HepG2 (cell line): ENCODE measurements at places on chromosomes 6 and 20.
A peak's percentile ranks its signal among the peaks of the same experiment; 100 is the strongest.

- no peak for DNase-seq
Observed at GRCh38 chr6:150204705-150205472, 62.0 kb downstream of the PPP1R14C start.

DNA sequence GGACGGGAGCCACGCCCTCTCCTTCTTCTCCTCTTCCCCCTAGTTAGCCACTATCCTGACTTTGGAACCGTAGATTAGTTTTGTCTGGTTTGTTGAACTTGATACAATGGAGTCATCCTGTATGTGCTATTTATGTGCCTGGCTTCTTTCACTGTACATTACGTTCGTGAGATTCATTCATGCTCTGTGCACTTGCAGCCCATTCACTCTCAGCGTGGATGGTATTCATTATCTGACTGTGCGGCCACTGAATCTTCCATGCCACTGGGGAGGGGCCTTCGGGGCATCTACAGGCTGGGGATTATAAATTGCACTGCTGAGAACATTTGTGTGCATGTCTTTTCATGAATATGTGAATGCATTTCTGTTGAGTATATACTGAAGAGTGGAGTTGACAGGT, 262.5 kb downstream of the CDH26 start:
- no peak for DNase-seq

GRCh38 chr6:89251170-89251569, 34.0 kb upstream of the GABRR1 start:
- DNase-seq = no peak

DNA sequence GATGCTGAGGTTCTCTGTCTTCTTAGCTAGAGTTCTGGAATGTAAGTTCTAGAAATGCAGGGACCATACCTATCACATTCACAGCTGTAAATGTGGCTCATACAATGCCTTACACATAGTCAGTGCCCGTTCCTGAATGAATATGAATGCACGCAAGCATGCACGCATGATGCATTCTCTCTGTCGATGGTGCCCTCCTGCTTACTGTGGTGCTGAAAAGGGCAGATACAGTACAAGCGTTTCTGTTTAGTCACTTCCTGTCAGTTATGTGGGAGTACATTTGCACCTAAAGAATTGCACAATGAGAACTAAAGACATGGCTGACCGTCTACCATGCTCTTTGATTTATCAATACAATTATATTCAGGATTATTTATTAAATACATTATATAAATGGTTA, 152.2 kb upstream of the SOX4 start:
- no peak for DNase-seq

GRCh38 chr6:142381845-142382378, 80.1 kb downstream of the ADGRG6 start:
- no peak for DNase-seq

DNA sequence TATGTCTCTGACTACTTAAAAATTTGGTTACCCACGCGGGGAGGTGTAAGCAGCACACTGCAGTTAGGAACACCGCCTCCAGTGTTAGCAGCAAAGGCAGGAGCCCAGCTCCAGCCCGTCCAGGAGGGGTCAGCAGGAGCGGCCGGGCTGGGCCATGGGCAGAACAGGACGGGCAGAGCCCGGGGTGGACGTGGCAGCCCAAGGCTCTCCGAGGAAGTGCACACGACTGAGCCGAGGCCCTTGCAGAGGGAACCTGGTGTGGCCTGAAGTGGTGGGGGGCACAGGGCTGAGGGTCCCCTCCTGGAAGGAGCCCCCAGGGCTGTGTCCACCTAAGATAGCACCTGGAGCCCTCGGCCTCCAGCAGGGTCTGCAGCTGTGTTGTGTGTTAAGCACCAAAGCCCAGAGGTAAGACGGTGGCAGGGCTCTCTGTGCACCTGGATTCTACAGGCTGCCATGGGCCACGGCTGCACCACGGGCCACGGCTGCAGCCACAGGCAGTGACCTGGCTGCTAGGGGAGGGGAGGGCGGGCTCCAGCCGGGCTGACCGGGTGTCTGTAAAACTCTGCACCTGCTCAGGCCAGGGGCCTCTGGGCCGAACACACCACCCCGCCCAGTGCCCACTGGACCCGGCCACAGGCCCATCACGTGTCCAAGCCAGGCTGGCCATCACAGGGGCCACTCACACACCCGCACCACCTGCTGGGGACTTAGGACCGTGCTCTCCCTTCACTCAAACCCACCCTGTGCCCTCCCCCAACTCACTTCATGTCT, 6.6 kb downstream of the SLC2A4RG start:
- no peak for DNase-seq

GRCh38 chr20:42319252-42320013, 701.3 kb upstream of the CHD6 start:
- no peak for DNase-seq

- DNase-seq = no peak
Observed at GRCh38 chr6:12164508-12164770, 125.7 kb upstream of the EDN1 start.

- no peak for DNase-seq
Observed at GRCh38 chr6:128925765-128926164, 42.8 kb downstream of the LAMA2 start.

- peak; percentile 68 for DNase-seq
Observed at GRCh38 chr6:44133003-44133931, 5.9 kb downstream of the TMEM63B start.

- no peak for DNase-seq
Observed at GRCh38 chr20:54665812-54666211, 190.4 kb downstream of the DOK5 start.

- DNase-seq = no peak
Observed at GRCh38 chr6:12656906-12657305, 59.7 kb upstream of the PHACTR1 start.

DNA sequence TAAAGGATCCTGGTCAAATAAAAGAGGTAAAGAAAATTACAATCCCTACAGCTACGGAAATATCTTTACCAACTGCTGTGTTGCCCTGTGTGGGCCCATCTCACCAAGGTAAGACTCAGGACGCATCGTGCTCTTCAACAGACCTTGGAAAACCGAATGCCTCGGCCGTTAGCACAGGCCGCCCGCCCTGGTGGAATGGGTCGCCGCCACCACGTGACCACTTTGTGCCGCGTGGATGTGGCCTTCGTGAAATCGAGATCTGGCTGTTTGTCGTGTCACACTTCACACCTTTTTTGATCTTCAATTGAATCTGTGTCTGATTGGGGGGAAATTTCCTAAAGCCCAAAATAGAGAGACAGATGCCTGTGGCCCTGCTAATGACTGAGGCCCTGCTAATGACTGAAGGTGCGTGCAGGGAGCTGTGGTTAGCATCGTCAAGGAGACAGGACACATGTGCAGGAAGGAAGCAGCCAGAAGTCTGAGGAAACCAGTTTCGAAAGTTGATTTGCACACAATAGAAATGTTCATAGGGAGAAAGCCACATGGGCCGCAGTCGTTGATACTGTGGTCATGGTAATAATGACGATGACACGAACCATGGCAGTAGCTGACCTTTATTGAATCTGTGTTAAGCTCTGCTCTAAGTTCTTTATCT, 175.7 kb upstream of the SNX9 start:
- DNase-seq = no peak

DNA sequence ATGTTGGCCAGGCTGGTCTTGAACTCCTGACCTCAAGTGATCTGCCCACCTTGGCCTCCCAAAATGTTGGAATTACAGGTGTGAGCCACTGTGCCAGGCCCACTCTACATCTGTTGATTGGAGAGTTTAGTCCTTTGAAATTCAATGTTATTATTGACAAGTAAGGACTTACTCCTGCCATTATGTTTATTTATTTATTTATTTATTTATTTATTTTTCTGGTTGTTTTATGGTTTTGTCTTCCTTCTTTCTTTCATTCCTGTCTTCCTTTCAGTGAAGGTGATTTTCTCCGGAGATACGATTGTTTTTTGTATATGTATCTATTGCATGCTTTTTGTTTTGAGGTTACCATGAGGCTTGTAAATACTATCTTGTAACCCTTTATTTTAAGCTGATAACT, 602.6 kb downstream of the EPM2A start:
- DNase-seq = no peak

DNA sequence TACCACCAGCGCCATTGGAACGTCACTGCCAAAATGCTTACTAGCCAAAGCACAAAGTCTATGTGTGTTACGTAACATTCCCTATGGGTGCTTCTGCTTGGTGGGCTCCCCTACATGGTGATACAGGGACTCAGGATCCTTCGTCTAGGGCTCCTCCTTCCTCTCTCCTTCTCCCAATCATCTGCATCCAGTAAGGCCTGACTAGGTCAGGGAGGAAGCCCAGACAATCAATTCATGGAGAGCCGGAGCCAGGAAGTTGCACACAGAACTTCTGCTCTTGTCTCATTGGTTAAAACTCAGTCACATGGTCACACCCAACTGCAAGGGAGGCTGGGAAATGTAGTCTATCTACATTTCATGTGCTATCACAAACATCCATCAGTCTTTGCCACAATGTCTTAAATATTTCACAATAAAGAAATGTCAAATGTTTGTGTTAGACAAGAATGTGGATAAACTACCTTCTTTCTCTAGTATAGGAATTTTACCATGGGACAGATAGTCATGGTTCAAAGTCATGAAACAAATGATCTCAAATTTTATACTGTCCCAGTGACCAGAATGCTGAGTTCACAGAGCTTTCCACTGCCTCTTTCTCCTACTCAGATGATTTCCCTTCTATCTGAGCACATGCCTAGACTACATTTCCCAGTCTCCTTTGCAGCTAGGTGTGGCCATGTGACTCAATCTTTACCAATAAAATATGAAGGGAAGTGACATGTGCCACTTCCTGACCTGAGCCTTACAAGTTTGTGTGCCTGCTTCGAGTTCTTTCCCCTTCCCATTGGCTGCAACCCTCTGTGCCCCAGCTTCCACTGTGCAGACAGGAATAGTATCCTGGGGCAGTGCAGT, 9.3 kb upstream of the KCNK15 start:
- peak; percentile 96 for DNase-seq

DNA sequence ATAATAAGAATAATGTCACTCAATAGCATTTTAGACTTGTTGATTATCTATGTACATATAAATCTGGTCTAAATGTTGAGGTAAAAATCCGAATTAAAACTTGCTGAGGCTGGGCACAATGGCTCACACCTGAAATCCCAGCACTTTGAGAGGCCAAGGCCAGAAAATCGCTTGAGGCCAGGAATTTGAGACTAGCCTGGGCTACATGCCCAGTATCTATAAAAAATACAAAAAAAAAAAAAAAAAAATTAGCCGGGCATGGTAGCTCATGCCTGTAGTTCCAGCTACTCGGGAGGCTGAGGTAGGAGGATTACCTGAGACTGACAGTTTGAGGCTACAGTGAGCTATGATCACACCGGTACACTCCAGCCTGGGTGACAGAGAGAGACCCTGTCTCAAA, 34.2 kb upstream of the SUPT3H start:
- DNase-seq = no peak

GRCh38 chr20:35316086-35316485, 23.9 kb upstream of the FAM83C start:
- DNase-seq = no peak

DNA sequence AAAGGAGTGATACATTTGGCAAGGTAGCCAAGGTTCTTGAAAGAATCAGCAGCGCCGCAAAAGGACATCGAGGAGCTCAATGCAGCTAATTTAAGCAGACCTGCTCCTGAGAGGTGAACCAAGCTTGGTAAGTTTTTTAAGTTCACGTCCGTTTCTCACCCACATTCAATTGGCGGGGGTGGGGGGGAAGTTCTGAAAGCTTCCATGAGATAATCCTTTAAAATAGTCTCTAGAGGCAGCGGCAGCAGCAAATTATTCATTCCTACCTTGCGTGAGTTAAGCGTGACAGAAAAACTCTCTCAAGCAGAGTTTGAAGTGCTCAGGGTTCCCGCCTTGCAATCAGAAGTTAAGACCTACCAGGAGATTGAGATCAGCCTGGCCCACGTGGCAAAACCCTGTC, 97.3 kb upstream of the NHSL1 start:
- DNase-seq = no peak

- DNase-seq = no peak
Observed at GRCh38 chr6:124356276-124356810, 552.7 kb downstream of the NKAIN2 start.

GRCh38 chr6:150788089-150788488, 77.4 kb upstream of the MTHFD1L start:
- no peak for DNase-seq

GRCh38 chr6:38517005-38517404, 122.7 kb downstream of the BTBD9 start:
- DNase-seq = peak; percentile 36

DNA sequence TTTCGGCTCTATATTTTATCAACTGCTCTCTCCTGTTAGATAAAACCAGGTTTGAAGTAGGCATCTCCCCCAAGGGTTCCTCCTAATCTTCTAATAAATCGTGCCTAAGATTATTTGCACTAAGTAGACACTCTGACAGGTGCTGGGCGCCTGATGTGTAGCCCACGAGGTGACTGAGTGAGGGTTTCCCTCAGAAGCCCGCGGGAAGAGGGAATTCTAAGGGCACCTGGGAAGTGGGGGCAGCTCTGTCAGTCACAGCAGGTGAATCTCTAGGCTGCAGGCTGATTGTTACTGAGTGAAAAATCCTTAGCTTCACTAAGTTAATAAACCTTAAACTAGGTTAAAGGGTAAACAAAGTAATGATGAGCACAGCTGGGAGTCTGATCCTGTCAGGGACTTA, 68.2 kb downstream of the PXDC1 start:
- DNase-seq = no peak

DNA sequence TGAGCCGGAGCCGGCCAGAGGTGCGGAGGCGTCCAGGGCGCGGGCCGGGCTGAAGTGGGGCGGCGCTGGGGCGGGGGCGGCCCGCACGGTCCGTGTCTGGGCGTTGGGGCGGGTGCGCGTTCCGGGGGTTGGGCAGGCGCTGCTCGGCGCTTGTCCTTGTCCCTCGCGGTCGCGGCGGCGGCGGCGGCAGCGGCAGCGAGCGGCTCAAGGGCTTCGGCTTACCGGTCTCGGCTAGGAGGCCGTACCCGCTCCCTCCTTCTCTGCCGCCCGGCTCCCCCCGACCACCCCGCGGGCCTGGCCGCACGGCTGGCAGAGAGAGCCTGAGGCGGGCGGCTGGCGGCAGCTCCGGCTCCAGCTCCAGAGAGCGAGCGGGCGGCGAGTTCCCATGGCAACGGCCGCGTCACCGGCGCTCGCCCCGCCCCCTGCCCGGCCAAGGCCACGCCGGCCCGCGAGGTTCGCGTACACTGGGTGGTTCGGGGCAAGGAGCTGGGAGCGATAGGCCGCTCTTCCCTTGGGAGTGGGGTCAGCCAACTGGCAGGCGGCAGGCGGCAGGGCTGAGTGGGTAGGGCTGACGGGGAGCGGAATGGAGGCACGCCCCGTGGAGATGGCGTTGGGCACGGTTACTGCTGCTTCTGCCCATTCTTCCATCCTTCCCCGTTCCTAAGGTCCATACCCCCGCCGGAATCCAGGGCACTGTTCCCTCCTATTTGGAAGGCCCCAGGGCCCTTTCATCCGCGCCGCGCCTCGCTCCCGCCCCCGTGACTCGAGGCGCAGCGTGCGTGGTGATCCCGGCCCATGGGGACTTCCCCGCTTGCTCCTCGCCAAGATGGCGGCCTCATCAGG, at the start of gene LRRC73:
LRRC73 (minus strand) TSS at position 363 of the 843 bp plus-strand sequence. CDS start 561 bp downstream, outside the sequence.
- DNase-seq = peak; percentile 64

GRCh38 chr6:45640081-45640491, 262.4 kb upstream of the SUPT3H start:
- no peak for DNase-seq

DNA sequence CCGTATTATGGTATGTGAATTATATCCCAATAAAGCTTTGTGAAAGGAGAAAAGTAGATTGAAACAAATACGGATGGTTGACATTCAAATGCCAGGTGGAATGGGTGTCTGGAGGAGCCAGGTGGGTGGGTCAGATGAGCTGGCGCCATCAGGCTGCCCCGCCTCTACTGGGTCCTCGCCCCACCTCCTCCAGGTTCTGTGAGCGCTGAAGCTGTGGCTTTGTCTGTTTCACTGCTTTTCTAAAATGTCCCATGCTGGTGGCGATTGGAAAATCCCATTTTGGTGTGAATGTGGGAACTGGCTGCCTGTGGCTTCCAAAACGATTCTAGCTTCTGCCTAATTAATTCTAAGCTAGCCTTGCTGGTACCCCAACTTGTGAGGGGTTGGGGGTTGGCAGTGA, 16.5 kb downstream of the DUSP22 start:
- DNase-seq = no peak
